ENCODE measurements at places on chromosomes 6 and 20. TPM values are rescaled to one million over a fixed set of nuclear protein-coding genes. Genes with fewer than 3 reads are reported as not detected.

DNA sequence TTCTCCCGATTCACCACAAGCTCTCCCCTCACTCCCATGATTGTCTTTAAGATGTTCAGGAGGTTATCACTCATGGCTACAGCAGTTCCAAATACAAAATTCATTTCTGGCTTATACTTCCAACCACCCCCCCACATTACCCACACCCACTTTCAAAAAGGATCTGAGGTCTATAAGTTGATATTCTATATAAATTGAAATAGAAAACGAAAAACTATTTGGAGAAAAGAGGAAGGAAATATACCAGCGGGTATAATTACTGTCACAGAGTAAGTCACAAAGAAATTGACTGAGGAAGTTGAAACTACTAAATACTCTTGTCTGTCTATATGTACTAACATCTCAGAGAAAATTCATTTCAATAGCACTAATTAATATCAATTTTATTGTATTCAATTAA is 112.7 kb upstream of the TNFAIP3 start:
- peaks cover 16% of the 10 kb centered on the region for H3K4me1 ChIP-seq
- H3K27ac ChIP-seq, result no peak overlapping the region
- no peak overlapping the region for H3K4me3 ChIP-seq
- peaks cover 2% of the 10 kb centered on the region for H3K27me3 ChIP-seq
- no peaks in the 10 kb centered on the region for H3K36me3 ChIP-seq

- no peaks in the 10 kb centered on the region for H3K27me3 ChIP-seq
- H3K36me3 ChIP-seq, result no peaks in the 10 kb centered on the region
- no peak overlapping the region for H3K27ac ChIP-seq
- DNase-seq, result no peak
- no peaks in the 10 kb centered on the region for H3K4me1 ChIP-seq
- no peak overlapping the region for H3K4me3 ChIP-seq
These were observed 310.0 kb downstream of the FOXA2 start for GRCh38 chr20:22274330-22274729.

The TNNC2 gene
- total RNA-seq, result not detected

The GTF2H4 gene
- 30.1 TPM for total RNA-seq

DNA sequence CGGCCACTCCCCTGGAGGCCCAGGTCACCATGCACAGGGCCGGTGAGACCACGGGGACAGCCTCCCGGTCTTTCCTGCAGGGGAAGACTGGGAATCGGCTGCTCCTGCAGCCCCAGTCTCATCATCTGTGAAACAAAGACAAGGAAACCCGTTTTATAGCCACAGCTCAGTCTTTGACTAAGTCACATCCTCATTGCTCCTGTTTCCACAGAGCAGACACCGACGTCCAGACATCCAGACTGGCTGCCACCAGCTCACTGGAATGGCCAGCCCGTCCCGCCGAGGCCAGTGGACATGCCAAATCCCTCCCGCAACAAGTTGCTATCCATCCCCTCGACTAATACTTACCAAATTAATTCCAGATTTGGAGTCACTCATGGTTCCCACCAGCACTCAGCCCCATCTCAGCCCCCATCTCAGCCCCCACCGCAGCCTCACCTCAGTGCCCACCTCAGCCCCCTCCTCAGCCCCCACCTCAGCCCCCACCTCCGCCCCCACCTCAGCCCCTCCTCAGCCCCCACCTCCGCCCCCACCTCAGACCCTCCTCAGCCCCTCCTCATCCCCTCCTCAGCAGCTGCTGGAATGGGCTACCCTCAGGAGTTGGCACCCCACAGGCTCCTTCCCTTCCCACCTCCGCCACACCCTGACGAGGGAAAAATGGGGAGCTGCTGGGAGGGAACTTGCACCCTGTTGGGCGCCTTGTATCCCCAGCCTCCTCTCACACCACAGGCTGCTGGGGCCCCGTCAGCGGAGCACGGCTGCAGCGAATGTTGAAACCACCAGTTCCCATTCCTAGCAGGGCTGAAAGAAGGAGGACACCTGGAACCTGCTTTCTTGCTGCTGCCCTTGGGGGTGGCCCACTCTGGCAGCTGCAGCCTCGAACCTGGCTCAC is 48.7 kb downstream of the YTHDF1 start:
- no peak overlapping the region for H3K4me3 ChIP-seq
- no peak overlapping the region for H3K27ac ChIP-seq
- DNase-seq, result no peak
- peaks cover 11% of the 10 kb centered on the region for H3K27me3 ChIP-seq

- H3K36me3 ChIP-seq, result no peaks in the 10 kb centered on the region
- DNase-seq, result no peak
- no peaks in the 10 kb centered on the region for H3K4me1 ChIP-seq
These were observed 670.8 kb downstream of the PRKN start for GRCh38 chr6:162056745-162057144.

GRCh38 chr6:17450832-17451231 is 57.4 kb downstream of the CAP2 start:
- no peak overlapping the region for H3K27ac ChIP-seq
- DNase-seq, result no peak
- H3K36me3 ChIP-seq, result no peaks in the 10 kb centered on the region
- H3K4me1 ChIP-seq, result no peaks in the 10 kb centered on the region

The HMGN4 gene
- total RNA-seq, result 80.8 TPM

The PHF20 gene
- total RNA-seq, result 53.6 TPM

- H3K27me3 ChIP-seq, result peaks cover 47% of the 10 kb centered on the region
- no peak overlapping the region for H3K4me3 ChIP-seq
- H3K27ac ChIP-seq, result no peak overlapping the region
- H3K4me1 ChIP-seq, result peaks cover 14% of the 10 kb centered on the region
These were observed 12.9 kb upstream of the EMILIN3 start for GRCh38 chr20:41379551-41379950.

Data from activated CD8-positive, alpha-beta T cell treated with anti-CD3 and anti-CD28 coated beads, Interleukin-2, amount 10 ng/mL, durations not matched to agents 7 days and 5 days (primary cell).